NCI-H2227 treated with DMSO at 0.1 percent for 48 hours (cell line): ENCODE measurements at places on chromosomes 11 and 22.

DNA sequence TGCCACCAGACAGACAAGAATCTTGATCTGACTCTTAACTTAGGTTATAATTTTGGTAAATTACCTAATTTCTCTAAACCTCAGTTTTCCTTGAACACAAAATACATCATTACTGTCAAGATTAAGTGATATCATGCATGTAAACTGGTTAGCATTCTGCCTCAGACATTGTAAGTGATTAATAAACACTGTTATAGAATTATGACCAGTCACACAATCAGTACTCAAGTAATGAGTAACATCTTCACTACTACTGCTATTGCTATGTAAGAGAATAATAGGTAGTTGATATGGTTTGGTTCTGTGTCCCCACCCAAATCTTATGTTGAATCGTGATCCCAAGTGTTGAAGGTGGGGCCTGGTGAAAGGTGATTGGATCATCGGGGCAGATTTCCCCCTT is 218.9 kb downstream of the SBF2 start:
- DNase-seq: no peak

GRCh38 chr11:9947231-9947864 is 283.5 kb downstream of the SWAP70 start:
- DNase-seq: no peak

- DNase-seq: no peak
Measured at GRCh38 chr11:124518989-124519451, 24.4 kb downstream of the OR8B12 start.

GRCh38 chr22:21450858-21451353 is 16.3 kb upstream of the TMEM191C start:
- DNase-seq: no peak

DNA sequence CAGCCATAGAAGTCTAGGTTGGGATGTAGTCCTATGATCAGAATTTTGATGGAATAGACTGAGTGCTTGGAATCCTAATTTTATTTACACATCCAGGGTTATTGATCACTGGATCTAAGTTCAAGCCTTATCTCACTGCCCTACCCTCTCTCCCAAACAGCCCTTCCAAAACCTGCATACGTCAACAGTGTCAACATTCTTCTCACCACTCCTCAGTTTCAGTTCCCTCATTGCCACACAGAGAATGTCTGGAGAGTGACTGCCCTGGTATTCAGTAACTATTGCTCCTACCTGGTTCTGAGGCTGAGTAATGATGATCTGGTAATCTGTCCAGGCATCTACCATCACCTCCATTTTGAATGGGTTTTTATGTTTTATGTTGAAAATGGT is 60.0 kb downstream of the GLYATL1 start:
- DNase-seq: no peak
